ENCODE measurements at places on chromosomes 11 and 22. TPM values are rescaled to one million over a fixed set of nuclear protein-coding genes. Genes with fewer than 3 reads are reported as not detected.

HTR3B gene
- 0.06 TPM for polyA plus RNA-seq

CREBZF gene
- polyA plus RNA-seq: 51.8 TPM

PHLDA2 gene
- polyA plus RNA-seq: 0.24 TPM

CDCA5 gene
- 8.1 TPM for polyA plus RNA-seq

PTS gene
- 20.4 TPM for polyA plus RNA-seq

SMPD1 gene
- 22.4 TPM for polyA plus RNA-seq

MUC5B gene
- not detected for polyA plus RNA-seq

SLC29A2 gene
- 32.1 TPM for polyA plus RNA-seq

MYBPC3 gene
- polyA plus RNA-seq: 0.75 TPM

PDGFB gene
- polyA plus RNA-seq: 18.3 TPM

MMP8 gene
- polyA plus RNA-seq: 0.04 TPM

ARVCF gene
- 122 TPM for polyA plus RNA-seq

MOV10L1 gene
- polyA plus RNA-seq: 0.82 TPM

ASRGL1 gene
- polyA plus RNA-seq: 3.4 TPM

DTX4 gene
- 18.2 TPM for polyA plus RNA-seq

SYT12 gene
- 0.10 TPM for polyA plus RNA-seq

DEPDC7 gene
- 17.7 TPM for polyA plus RNA-seq

MMP13 gene
- 0.10 TPM for polyA plus RNA-seq

GRIK4 gene
- 0.23 TPM for polyA plus RNA-seq

TBX1 gene
- 25.3 TPM for polyA plus RNA-seq

SAMM50 gene
- 56.1 TPM for polyA plus RNA-seq

SLC22A9 gene
- not detected for polyA plus RNA-seq

TRIM34 gene
- 4.5 TPM for polyA plus RNA-seq

C11orf42 gene
- 0.24 TPM for polyA plus RNA-seq

HTR3A gene
- polyA plus RNA-seq: 0.24 TPM

CD6 gene
- 0.83 TPM for polyA plus RNA-seq

P4HA3 gene
- 0.94 TPM for polyA plus RNA-seq

CNTF gene
- 0.71 TPM for polyA plus RNA-seq

NCAM1 gene
- polyA plus RNA-seq: 132 TPM

MS4A12 gene
- polyA plus RNA-seq: not detected

All from forelimb muscle (tissue), 1 donor.